Activated CD4-positive, alpha-beta T cell treated with anti-CD3 and anti-CD28 coated beads, Interleukin-2, amount 50 U/mL, for 16 hours (primary cell): ENCODE measurements at places on chromosomes 5 and 9.

GRCh38 chr9:87959916-87960581 is 14.3 kb downstream of the CDK20 start:
- no peak for DNase-seq

DNA sequence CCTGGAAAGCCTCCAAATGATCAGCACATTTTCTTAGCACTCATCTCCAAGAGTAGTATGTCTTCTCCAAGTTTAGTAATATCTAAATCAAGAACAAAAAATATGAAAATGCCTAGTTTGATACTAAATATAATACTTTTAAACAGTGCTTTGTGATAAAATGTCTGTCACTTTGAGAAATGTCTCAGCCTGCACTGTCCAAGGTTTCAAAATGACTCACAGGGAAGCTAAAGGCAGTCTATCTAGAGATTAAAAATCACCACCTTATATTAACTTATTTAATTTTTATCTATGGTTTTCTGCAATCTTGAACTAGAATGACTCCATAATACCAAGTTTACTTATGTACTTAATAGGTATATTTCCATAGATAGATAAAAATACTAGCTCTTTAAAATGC is 633.0 kb upstream of the C9orf72 start:
- DNase-seq = no peak

DNA sequence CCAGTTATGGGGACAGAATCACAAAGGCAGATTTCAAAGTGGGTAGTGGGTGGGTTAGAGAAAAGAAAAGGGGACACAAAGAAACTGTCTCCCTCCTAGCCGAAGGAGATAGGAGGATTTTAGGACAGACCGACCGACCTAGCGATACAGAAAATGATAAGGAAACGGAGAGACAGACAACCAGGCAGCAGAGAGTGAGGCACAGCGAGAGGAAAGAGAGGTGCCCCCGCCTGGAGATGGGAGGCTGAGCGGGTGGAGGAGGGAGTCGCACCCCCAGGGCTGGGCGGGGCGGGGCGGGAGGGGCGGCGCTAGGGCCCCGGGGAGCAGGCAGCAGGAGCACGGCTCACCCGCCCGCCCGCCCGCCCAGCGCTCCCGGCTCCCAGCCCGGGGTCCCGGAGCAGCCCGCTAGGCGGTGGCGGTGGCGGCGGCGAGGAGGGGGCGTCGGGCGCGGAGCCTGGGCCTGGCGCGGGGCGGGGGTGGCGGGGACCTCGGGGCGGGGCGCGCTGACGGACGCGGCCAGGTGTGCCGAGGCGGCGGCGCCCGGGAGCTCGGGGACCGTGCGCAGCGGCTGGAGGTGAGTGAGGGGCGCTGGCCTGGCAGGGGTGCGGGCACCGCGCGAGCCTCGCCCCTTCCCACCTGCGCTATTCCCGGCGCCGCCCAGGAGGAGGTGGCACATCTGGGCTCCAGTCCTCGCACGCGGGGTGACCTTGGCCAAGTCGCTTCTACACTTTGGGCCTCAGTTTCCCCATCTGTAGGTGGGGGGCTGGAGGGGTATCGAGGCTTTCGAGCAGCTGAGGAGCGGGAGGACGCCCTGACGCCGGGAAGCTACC is 15.9 kb upstream of the SYNPO start:
- no peak for DNase-seq

GRCh38 chr9:36656842-36657241 is 84.1 kb downstream of the MELK start:
- DNase-seq = no peak

DNA sequence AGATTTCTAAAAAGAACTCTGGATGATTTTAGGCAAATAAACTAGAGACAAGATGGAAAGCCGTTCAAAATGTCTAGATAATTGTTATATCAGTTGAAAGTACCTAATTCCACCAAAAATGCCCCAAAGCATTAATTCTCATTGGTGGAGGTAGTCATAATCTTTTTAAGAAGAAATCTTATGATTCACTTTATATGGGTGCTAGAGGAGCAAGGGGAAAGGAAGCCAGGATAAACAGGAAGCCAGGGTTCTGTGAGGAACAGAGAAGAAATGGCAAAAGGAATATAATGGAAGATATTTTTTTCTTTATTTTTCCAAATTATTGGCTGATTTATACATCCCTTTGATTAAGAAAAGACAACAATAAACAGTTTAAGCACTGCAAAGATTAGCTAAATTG is 7.8 kb downstream of the YIPF5 start:
- no peak for DNase-seq

GRCh38 chr5:179866241-179867078 is 7.8 kb upstream of the MRNIP start:
- peak; percentile 51 for DNase-seq

GRCh38 chr9:35659340-35659739 is 1.2 kb downstream of the CCDC107 start:
- DNase-seq = no peak

GRCh38 chr5:72501488-72501887 is 5.7 kb downstream of the ZNF366 start:
- no peak for DNase-seq
